ENCODE measurements at places on chromosomes 4 and X.

DNA sequence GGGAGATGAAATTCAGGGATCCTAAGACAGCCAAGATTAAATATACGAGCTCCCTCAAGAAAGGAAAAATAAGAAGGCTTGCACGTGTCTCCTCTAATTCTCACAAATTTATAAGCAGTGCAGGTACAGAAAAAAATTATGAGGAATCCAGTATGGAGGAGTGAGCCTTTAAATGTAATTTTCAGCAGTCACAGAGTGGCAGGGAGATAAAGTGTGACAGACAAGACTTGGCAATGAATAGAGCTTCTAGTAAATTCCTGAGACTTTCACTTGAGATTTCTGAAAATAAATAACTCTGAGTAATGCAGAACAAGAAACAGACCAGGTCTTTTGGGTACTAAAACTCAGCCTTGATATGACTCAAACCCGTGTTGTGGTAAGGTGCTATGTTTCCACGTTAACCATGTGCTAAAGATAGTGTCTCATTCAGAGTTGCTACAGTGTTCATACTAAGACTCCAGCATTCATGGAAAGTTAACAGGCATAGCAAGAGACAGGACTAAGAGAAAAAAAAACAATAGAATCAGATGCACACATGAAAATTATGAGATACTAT, 119.8 kb downstream of the SPOCK3 start:
- DNase-seq: no peak

- no peak for DNase-seq
These were observed 103.8 kb upstream of the HPF1 start for GRCh38 chr4:169861593-169861992.

GRCh38 chr4:62454535-62454934, 1254.4 kb downstream of the ADGRL3 start:
- no peak for DNase-seq

DNA sequence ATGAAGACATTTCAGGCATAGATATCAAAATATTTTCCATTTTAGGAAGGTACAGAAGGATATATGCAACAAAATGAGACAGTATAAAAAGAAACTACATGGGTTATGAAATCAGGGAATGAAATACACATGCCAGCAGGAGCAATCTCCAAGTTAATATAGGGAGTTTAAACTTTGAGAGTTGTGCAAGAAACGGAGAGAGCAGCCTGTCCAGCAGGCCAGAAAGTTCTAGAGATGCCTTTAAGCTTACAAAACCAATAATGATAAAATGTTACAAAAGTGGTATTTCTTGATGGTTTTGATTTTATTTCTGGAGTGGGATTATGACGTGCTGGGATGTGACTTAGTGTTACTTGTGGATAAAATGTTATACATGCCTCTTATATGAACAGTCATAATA, 2047.9 kb downstream of the ARAP2 start:
- no peak for DNase-seq

DNA sequence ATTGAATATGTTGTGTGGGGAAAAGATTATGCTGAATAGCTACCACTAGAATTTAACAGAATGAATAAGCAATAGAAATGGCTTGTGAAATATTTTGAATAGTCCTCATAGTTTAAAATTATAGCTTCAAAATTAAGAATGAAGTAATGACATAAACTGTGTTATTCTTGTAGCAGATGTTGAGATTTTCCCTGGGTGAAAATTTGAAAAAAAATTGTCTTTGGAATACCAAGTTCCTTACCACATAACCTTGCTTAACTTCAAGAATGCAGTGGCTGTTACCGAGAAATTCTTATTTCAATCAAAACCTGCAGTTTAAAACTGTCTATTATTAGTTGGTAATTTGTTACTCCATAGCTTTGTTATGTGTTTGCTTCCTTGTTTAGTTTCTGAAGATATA, 1268.6 kb downstream of the RAPGEF2 start:
- DNase-seq: no peak

DNA sequence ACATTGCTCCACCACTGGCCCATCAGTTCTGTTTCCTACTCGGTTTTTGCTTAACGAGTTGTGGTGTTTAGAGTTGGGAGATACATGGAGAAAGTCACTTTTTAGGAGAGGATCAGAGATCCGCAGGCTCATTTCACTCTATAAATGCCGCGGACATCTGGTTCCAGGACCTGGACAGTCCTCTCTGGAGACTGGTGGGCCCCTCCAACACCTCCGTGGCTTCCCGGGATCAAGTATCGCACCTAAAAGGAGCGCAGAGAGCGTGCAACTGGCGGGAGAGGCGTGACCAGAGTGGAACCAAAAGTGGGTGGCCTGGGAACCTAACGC, 9.9 kb upstream of the CLTRN start:
- DNase-seq: no peak

DNA sequence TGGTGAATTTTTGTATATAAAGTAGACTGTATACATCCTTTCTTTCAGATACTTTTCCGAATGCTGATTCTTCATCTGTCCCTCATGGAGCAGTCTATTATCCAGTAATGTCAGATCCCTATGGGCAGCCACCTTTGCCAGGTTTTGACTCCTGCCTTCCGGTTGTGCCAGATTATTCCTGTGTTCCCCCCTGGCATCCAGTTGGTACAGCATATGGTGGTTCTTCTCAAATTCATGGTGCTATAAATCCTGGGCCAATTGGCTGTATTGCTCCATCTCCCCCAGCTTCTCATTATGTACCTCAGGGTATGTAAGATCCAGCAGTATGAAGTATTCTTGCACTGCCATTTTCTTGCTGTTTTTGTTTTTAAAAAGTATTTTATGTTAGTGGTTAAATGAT, 78.7 kb downstream of the ALG13 start:
- no peak for DNase-seq

GRCh38 chrX:16727637-16728036, 8.2 kb downstream of the SYAP1 start:
- DNase-seq: no peak

- DNase-seq: no peak
These were observed 104.7 kb downstream of the ABLIM2 start for GRCh38 chr4:8053688-8054449.

GRCh38 chr4:10106421-10107039, 10.1 kb downstream of the WDR1 start:
- DNase-seq: peak; percentile 64

DNA sequence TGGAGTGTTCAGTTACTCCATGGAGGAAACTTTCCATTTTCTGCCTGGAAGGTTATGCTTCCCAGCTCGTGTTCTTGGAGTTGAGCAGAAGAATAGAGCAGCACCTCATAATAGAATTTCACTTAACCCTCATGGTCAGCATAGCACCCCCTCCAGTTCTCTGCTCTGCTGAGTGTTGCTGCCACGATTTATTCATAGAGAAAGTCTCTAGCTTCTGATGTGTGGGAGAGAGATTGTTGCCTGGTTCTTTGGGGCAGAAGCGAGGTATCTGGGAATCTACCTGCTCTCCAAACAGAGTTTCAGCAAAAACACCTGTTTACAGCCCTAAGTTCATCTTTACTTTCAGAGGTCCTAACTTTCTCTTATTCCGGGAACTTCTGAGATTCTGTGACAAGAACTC, 3.9 kb upstream of the DTHD1 start:
- DNase-seq: no peak

DNA sequence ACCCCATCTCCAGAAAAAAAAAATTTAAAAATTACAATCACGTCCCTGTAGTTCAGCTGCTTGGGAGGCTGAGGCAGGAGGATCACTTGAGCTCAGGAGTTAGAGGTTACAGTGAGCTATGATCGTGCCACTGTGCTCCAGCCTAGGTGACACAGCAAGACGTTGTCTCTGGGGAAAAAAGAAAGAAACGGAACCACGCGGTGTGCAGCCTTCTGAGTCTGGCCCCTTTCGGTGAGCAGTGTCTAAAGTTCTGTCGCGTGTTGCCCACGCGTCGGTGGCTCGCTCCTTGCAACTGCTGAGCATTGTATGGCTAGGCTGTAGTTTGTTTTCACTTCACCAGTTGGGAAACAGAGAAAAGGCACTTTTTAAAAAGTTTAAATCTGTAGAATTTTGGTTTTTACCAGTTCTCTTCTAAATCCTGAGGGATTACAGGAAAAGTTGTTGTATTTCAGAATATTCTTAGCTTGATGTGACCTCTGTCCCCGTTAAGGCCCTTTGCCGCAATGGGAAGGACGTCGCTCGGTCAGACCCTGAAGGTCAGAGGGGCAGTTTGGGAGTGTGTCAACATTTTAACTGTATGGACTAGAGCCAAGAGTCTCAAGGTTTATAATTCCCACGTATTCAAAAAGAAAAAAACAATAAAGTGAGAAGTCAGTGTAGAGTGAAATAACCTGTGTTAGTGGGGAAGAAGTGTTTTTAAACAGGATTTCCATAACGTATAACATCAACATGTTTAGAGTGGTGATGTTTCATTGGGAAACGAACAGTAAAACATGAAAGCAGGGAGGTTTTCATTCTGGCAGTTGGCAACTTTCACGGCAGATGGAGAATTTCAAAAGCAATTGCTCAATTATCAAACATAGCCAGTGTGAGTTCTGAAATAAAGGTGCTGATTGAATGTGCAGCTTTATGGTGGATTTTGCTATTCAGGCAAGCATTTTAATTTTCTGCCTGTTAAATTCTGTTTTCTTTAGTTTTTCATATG, 45.8 kb upstream of the MSANTD1 start:
- DNase-seq: no peak

DNA sequence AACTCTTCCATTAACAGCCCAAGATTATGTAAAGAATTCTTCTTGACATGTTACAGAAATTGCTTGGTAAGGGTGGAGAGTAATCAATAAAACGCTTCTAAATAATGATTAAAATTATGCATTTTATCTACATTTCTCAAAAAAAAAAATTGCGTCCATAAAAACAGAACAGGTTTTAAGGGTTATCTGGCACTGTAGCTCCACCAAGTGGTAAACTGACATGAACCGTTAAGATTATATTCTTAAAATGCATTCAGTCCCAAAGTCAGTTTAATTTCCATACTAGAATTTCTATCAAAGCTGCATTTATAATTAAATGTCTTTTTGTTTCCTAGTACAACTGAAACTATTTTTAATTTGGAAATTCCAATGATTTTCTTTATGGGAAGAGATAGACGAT, 214.0 kb upstream of the UGT8 start:
- no peak for DNase-seq

- DNase-seq: no peak
These were observed 3.1 kb upstream of the FGF16 start for GRCh38 chrX:77444075-77444474.

DNA sequence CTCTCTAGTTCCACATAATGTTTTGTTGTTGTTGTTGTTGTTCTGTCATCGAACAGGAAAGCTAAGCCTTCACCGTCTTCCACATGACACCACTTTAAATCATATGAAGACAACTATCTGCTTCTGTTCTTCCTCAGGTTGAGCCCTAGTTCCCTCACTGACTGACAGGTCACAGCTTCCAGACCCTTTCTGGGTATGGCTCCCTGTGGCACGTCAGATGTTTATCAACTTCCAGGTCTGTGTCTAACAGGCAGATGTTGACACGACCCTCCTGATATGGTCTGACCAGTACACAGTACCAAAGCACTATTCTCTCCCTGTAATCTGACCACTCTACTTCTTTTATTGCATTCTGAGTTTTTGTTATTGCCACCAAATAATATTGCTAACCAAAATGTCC, 51.4 kb downstream of the PRDM5 start:
- no peak for DNase-seq

DNA sequence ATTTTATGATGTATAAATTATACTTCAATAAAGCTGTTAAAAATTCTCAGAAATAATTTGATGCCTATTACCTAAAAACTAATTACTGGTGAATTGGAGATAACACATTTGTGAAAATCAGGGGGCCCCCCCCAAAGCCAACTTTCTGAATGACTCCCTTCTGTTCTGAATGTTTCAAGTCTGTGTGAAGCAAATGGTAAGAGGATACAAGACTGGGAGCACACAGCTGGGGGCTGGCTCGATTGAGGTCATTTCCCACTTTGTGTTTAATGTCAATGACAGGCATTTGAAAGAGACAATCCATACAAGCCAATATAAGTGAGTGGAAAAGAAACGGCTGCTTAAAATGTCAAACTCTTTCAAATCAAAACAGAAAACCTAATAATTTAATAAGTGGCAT, 155.8 kb downstream of the SH2D1A start:
- DNase-seq: no peak

- DNase-seq: no peak
These were observed 229.2 kb upstream of the AGA start for GRCh38 chr4:177671387-177671786.

GRCh38 chrX:72712094-72712755, 1.9 kb downstream of the PHKA1 start:
- no peak for DNase-seq

DNA sequence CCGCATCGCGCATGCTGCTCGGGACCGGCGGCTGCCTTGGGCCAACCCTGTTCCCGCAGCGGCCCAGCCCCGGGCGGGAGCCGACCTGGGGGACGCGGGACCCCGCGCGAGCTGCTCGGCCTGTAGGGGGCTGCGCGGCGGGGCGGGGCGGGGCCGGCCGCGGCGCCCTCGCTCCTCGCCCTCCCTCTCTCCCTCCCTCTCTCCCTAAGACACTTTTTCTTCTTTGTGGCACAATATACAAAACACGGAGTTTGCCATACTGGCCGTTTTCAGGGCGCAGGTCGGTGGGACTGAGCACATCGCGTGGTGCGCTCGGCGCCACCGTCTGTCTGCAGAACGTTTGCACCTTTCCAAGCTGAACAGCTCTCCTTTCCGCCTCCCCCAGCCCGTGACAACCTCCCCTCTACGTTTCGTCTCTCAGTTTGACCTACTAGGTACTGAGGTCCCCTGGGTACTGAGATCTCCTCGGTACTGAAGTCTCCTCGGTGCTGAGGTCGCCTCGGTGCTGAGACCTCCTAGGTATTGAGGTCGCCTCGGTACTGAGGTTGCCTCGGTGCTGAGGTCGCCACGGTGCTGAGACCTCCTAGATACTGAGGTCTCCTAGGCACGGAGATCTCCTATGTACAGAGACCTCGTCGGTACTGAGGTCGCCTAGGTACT, 261.1 kb upstream of the PLCXD1 start:
- DNase-seq: no peak

GRCh38 chr4:161256716-161257115, 907.1 kb downstream of the FSTL5 start:
- no peak for DNase-seq

DNA sequence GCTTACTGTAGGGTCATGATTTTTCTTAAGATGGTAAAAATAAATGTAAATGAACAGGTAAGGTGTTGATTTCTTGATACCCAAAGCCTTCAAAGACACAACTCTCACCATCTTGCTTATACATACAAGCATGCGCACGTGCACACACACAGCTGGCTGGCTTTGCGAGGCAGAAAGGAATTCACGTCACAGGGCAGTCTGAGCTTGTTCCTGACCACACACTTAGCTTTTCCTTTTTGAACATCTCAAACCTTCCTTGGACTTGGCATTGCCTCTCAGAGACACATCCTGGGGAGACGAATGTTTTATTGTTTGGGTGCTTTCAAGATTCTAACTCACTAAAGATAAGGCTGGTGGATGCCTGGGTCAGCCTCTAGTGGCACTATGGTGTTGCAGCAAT, 175.0 kb downstream of the NHS start:
- no peak for DNase-seq

DNA sequence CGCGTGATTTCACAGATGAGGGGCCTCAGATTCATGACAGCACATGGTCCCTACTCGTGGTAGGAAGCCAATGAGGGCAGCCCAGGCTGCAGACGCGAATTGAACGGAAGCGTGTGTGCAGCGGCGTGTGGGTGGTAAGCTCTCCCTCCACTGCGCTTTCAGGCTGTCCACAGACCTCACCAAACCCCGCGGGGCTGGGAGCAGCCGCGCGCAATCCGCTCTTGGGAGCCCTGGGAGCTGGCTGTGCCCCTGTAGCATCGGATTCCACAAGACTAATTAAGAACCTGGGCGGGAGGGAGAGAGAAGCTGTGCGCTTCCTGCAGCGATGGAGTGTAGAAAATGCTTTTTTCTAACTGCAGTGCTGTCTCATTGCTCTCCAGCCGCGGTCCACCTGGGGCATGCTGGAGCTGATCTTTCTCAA, 134.9 kb downstream of the STOX2 start:
- DNase-seq: peak; percentile 43

All from left ventricle myocardium superior (tissue), 1 donor.